ENCODE measurements at places on chromosomes 6 and 20.

DNA sequence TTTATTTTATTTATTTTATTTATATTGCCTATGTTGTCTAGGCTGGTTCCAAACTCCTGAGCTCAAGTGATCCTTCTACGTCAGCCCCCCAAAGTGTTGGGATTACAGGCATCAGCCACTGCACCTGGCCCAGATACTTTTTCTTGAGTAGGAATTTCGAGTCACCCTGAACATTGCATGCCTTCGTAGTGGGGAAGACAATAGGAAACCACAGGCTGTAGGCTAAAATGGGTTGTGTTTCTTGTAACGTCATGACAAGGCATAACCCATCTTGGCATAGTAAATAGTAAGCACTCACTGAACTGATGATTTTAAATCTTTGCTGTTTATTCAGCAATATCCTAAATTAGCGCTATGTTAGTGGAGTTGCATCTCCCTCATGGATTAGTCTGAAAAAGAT is 34.9 kb downstream of the PTPN1 start:
- DNase-seq = no peak

GRCh38 chr6:152091851-152092341 is 284.4 kb downstream of the ESR1 start:
- peak; percentile 88 for DNase-seq

DNA sequence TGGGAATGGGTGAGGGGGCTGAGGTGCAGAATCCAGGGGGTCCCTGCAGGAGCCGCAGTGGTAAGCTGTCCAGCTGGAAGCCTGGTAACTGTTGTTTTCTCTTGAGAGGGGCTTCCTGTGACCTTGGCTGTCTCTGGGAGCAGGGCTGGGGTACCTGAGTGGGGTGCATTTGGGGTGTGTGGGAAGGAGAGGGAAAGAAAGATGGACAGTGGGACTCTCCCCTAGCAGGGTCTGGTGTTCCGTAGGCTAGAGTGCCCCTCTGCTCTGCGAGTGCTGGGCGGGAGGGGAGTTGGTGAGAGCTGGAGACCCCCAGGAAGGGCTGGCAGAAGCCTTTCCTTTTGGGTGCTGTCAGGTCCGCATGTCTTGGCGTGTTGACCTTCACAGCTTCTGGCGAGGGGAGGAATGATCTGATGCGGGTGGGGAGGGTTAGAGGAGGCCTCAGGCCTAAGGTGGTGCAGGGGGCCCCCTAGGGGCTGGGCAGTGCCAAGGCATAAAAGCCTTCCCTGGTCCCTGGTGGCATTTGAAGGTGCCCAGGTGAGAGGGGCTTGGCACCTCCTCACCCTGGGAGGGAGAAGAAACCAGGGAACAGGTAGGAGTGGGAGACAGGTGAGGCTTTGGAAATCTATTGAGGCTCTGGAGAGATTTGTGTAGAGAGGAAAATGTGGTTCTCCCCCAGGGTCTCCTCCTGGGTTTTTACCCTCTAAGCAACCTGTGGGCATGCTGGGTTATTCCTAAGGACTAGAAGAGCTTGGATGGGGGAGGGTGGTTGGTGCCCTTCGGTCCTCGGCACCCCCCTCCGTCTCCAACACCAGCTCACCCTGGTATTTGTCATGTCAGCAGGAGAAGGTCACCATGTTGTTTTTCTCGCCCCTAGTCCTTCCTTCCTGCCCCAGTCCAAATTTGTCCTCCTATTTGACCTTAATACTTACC is 3.3 kb downstream of the VEGFA start:
- peak; percentile 67 for DNase-seq

- no peak for DNase-seq
Measured at GRCh38 chr6:99761711-99762110, 155.1 kb downstream of the PRDM13 start.

- DNase-seq = no peak
Measured at GRCh38 chr20:49725694-49726093, 12.0 kb upstream of the B4GALT5 start.

DNA sequence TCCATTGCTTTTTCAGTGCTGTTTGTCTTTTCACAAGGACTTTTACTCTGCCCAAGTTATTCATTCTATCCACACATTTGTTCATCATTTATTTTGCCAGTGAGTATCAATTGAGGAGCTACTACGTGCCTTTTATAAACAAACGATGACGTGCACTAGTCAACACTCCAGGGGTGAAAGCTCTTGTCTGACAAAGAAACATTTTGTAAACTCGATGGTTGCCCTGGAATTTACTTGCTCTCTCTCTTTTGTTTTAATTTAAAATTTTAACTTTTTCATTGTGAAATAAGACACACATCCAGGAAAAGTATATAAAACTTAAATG is 8.3 kb upstream of the MRPS18A start:
- no peak for DNase-seq

DNA sequence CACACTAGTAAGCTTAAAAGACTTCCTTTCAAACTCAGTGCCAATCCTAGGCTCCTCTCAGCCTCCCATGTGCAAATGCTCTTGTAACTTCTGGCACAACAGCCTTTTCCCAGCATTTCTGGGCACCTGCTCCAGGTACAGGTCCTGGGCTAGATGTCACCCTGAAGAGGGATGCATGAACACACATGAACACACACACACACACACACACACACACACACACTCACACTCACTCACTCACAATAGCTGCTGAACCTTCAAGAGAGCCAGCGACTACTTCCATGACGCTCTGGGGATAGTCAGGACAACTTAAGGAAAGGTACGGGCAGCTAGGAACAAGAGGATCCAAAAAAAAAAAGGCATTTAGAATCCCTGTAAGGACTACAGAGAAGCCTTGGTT is 122.8 kb downstream of the INSM1 start:
- no peak for DNase-seq

Data from fibroblast of the aortic adventitia (primary cell).